ENCODE measurements at places on chromosomes 4 and X. TPM values are rescaled to one million over a fixed set of nuclear protein-coding genes. Genes with fewer than 3 reads are reported as not detected.

The TMSB15B gene
- 3.2 TPM for total RNA-seq

- no peak for DNase-seq
These were observed 5.9 kb downstream of the FAM53A start for GRCh38 chr4:1678244-1678643.

GRCh38 chr4:2416564-2417225 is 1.8 kb downstream of the ZFYVE28 start:
- DNase-seq = no peak

DNA sequence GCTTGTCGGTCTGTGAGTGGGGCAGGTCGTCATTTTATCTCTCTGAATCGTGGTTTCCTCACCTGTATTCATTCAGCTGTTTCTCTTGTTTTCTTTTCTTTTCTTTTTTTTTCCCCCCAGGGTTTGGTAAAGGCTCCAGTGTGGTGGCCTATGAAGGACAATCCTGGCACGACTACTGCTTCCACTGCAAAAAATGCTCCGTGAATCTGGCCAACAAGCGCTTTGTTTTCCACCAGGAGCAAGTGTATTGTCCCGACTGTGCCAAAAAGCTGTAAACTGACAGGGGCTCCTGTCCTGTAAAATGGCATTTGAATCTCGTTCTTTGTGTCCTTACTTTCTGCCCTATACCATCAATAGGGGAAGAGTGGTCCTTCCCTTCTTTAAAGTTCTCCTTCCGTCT is 41.4 kb downstream of the MAP7D3 start:
- no peak for DNase-seq

Data from HFFc6 (cell line).